ENCODE measurements at places on chromosomes 16 and 17.

DNA sequence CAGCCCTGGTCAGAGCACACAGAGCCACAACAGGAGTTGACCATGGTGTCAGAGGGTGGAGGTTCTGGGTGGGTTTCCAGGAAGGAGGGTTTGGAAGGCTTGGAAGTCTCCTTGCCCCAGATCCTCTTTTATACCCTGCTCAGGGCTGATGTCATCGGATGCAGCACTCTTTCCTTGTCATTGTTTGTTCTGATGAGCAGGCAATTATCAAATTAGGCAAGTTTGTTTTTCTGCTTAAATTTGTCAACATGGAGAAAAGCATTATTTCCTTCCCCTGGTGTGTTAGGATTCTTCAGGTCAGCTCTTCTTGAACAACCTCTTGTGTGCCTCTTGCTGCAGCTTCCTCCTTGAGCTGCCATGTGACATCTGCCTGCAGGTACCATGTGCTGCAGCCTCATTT, at the start of gene KRTAP4-4:
TSS of gene KRTAP4-4 (minus strand) at position 101 of the 400 bp plus-strand sequence. CDS start at position 44, 57 bp downstream.
- H3K4me1 ChIP-seq = no peaks in the 10 kb centered on the region
- H3K4me3 ChIP-seq = no peak within 1 kb of the TSS
- peaks cover 4% of the 10 kb centered on the region for H3K27me3 ChIP-seq
- H3K36me3 ChIP-seq = no peaks in the 10 kb centered on the region

GRCh38 chr17:7885367-7886226, 3.0 kb upstream of the CHD3 start:
- no peaks in the 10 kb centered on the region for H3K27me3 ChIP-seq
- H3K36me3 ChIP-seq = peaks cover 13% of the 10 kb centered on the region
- peak overlapping the region; percentile 78 for H3K4me3 ChIP-seq
- H3K4me1 ChIP-seq = peaks cover 37% of the 10 kb centered on the region

DNA sequence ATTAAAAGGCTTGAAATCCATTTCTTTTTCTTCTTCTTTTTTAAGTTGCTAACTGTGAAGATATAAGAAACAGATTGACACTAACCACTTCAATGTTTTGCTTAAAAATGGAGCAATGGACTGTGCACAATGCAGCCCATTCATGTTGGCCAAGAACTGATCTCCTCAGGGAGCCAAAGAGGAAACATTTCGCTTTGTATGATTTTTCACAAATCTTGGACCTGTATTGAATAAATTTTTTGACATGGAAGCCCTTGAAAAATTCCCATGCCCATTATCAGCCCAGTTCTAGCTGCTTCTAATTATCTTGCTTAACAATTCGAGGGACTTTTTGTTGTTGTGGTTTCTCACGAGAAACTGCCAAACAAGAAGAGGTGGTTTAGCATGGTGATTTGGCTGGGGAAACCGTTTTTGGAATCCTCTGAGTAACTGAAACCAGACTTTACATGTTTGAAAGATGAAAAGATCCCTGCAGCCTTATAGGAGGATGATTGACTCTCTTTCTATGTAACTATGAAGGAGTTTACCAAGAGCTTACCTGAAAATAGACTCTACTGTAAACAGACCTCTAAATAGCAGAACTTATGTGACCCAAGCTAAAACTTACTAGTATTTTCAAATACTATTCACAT, 1389.4 kb upstream of the GOT2 start:
- H3K4me3 ChIP-seq = no peak overlapping the region
- no peaks in the 10 kb centered on the region for H3K4me1 ChIP-seq
- DNase-seq = no peak
- no peaks in the 10 kb centered on the region for H3K36me3 ChIP-seq
- no peaks in the 10 kb centered on the region for H3K27me3 ChIP-seq
- H3K27ac ChIP-seq = no peak overlapping the region

DNA sequence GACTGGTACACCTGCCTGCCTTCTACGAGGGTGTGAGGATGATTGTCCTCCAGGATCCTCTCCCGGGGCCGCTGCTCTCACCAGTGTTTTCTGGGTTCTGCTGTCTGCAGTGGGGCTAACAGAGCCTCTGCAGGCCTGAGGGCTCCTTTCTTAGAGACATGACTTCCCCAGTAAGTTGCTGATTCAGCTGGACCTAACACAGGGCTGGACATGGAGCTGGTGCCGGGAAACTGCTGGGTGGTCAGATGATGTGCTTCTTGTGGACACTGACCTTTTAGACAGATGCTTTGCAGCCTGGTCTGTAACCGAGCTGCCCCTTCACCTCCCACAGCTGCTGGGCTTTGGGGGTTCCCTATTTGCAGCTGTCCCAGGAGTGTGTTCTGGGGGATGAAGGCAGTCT, 71.5 kb downstream of the FOXL1 start:
- no peak overlapping the region for H3K4me3 ChIP-seq
- H3K4me1 ChIP-seq = no peaks in the 10 kb centered on the region
- no peaks in the 10 kb centered on the region for H3K27me3 ChIP-seq
- DNase-seq = no peak

GRCh38 chr17:7509937-7510336, 25.8 kb downstream of the POLR2A start:
- no peak overlapping the region for H3K27ac ChIP-seq
- no peak overlapping the region for H3K4me3 ChIP-seq
- no peaks in the 10 kb centered on the region for H3K4me1 ChIP-seq
- H3K36me3 ChIP-seq = peaks cover 53% of the 10 kb centered on the region
- H3K27me3 ChIP-seq = no peaks in the 10 kb centered on the region

- no peaks in the 10 kb centered on the region for H3K4me1 ChIP-seq
- peaks cover 61% of the 10 kb centered on the region for H3K36me3 ChIP-seq
- no peak overlapping the region for H3K4me3 ChIP-seq
- no peak for DNase-seq
Observed at GRCh38 chr17:45087504-45087975, 26.4 kb downstream of the NMT1 start.

DNA sequence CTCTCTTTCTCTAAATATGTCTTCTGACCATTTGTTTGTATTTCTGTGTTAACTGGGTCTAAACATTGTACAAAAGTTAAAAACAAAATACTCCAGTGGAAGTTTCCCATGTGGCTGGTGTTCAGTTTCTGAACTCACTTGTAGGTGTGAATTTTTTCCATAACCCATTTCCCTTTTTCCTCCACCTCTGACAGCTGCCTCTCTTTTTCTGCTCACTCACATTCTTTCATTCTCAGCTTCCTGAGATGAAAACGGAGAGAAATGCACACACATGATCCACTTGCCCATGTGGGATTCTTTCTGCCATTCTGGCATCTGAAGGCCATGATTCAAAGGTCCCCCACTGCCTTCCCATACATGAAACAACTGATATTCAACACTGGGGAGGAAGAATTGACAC, 41.1 kb upstream of the ACSM2B start:
- no peak overlapping the region for H3K27ac ChIP-seq
- H3K4me3 ChIP-seq = no peak overlapping the region
- no peak for DNase-seq
- H3K36me3 ChIP-seq = no peaks in the 10 kb centered on the region

GRCh38 chr16:29028457-29029167, 43.8 kb downstream of the LAT start:
- H3K4me1 ChIP-seq = no peaks in the 10 kb centered on the region
- no peak overlapping the region for H3K4me3 ChIP-seq
- no peak overlapping the region for H3K27ac ChIP-seq

- H3K4me1 ChIP-seq = peaks cover 23% of the 10 kb centered on the region
- peak; percentile 85 for DNase-seq
- no peaks in the 10 kb centered on the region for H3K36me3 ChIP-seq
- H3K4me3 ChIP-seq = no peak overlapping the region
- H3K27ac ChIP-seq = peak overlapping the region; percentile 3
Observed at GRCh38 chr17:50258647-50259476, 15.4 kb upstream of the TMEM92 start.

DNA sequence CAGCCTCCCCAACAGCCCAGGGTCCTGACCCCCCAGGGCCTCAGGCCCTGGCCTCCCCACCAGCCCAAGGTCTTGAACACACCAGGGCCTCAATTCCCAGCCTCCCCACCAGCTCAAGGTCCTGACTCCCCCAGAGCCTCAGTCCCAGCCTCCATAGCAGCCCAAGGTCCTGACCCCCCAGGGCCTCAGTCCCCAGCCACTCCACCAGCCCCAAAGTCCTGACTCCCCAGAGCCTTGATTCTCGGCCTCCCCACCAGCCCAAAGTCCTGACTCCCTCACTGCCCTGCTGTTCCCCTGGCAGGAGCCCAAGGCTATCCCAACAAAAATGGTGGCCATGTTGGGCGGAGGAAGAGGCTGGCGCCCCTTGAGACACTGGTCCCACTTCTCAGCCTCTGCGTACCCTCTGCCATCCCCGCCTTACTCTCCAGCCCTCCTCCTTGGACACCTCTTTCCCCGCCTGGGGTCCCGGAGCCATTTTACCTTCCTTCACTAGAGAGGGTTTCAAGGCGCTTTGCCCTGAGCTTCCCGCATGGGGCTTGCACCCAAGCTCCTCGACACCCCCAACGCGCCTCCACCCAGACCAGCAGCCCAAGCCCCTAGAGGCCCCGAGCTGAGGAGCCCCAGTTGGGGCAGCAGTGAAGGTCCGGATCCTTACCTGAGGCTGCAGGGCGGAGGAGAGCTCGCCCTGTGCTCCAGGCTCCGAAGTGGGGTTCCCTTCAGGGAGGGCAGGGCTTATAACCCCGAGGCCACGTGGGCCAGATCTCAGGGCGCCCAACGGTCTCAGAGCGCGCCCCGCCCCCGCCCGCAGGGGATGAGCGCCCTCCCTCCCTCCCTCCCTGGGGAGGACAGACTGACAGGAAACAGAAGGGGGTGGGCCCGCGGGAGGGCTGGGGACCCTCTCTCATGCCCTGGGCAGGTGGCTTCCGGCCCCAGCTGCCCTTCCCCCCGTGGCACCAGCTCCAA, 3.5 kb upstream of the TSPOAP1 start:
- no peak overlapping the region for H3K4me3 ChIP-seq
- no peak overlapping the region for H3K27ac ChIP-seq
- DNase-seq = peak; percentile 36
- no peaks in the 10 kb centered on the region for H3K36me3 ChIP-seq
- no peaks in the 10 kb centered on the region for H3K27me3 ChIP-seq

DNA sequence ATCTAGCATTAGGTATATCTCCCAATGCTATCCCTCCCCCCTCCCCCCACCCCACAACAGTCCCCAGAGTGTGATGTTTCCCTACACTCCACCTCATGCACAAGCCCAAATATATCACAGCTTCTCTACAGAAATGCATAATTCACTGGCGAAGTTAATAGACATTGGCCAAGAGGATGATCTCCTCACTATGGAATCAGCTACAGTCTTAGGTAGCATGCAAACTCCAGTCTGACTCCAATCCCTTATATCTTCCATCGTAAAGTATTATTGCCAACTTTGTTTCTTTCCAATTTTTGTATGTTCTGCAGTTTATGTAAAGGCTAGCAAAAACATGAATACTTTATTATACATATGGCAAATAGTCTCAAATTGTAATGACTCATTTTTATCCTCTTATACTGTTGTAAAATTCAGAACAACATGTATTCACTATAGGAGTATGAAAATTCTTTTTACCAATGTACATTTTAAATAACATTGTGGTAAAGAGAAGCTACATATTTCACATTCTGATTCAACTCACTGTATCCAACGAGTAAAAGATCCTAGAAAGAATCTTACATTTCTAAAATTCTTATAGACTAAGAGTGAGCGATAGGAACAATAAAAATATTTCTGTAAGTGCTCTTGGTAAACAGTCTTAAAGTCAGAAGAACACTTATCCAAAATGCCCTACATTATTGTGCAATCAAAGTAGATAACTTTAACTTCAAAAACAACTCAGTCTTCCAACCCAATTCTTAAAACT, 871 bp downstream of the ABCA8 start:
- no peaks in the 10 kb centered on the region for H3K36me3 ChIP-seq
- H3K4me3 ChIP-seq = peak overlapping the region; percentile 15
- DNase-seq = no peak
- H3K4me1 ChIP-seq = no peaks in the 10 kb centered on the region
- H3K27ac ChIP-seq = no peak overlapping the region

GRCh38 chr16:21021316-21021715, 120.7 kb downstream of the LYRM1 start:
- no peaks in the 10 kb centered on the region for H3K4me1 ChIP-seq
- H3K27ac ChIP-seq = no peak overlapping the region
- H3K4me3 ChIP-seq = no peak overlapping the region
- no peaks in the 10 kb centered on the region for H3K36me3 ChIP-seq
- no peak for DNase-seq

DNA sequence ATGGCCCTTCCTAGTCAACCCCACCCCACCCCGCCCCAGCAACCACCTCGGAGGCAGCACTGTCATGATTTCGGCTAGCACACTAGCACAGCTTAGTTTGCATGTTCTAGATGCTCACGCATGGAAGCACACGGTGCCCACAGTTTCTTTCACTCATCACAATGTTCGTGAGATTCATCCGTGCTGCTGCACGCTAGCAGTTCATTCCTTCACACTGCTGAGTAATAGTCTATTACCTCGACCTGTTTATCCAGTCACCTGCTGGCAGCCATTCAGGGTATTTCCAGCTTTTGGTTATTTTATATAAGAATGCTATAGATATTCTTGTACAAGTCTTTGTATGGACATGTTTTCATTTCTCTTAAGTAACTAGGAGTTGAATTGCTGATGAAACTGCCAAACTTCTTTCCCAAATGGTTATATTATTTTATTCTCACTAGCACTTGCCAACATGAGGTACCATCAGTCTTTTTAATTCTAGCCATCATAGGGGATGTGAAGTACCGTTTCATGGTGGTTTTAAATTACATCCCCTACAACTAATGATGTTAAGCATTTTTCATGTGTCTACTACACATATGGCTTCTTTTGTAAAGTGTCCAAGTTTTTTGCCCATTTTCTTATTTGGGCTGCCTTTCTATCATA, 75.7 kb downstream of the CYTH1 start:
- H3K27ac ChIP-seq = peak overlapping the region; percentile 97
- DNase-seq = no peak
- no peaks in the 10 kb centered on the region for H3K27me3 ChIP-seq
- H3K36me3 ChIP-seq = peaks cover 23% of the 10 kb centered on the region
- no peak overlapping the region for H3K4me3 ChIP-seq

DNA sequence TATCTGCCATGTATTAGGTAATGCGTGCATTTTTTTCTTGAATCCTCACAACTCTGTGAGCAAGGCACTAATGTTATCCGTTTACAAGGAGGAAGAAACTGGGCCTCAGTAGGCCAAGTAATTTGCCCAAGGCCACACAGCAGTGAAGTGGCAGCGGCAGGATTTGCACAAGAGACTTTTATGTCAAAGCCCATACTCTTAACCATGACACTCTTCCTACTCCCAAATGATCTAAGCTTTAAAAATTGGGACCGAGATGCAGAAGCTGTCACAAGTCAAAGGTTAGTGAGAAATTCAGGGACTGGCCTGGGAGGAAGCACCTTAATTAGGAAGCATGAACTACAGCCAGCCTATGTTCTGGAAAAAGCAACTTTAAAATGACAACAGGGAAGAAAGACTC, 10.7 kb downstream of the MAP3K14 start:
- H3K4me3 ChIP-seq = no peak overlapping the region
- H3K27ac ChIP-seq = no peak overlapping the region
- DNase-seq = no peak

DNA sequence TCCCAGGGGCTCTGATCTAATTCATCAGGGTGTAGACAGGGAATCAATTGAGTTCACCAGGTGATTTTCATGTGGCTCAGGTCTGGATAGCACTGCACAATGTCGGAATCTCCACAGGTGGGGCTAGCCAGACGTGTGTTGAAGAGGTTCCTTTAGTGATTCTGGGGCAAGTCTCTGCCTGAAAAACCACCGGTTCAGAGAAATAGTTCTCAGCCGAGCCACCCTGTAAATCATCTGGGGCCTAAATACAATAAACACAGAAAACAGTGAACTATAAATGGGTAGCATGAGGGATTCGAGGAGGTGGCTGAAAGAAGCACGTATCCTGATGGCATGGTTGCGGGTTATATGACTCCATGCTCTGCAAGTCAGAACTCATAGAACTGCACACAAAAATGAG, 21.3 kb downstream of the ASPA start:
- no peaks in the 10 kb centered on the region for H3K36me3 ChIP-seq
- no peak overlapping the region for H3K27ac ChIP-seq
- H3K4me3 ChIP-seq = no peak overlapping the region
- H3K4me1 ChIP-seq = no peaks in the 10 kb centered on the region

- no peak overlapping the region for H3K27ac ChIP-seq
- H3K36me3 ChIP-seq = no peaks in the 10 kb centered on the region
- DNase-seq = no peak
Observed at GRCh38 chr16:5551909-5552308, 454.3 kb upstream of the EEF2KMT start.

Measured in SK-N-SH (cell line).